T-helper 17 cell (primary cell): ENCODE measurements at places on chromosomes 6 and 20.

DNA sequence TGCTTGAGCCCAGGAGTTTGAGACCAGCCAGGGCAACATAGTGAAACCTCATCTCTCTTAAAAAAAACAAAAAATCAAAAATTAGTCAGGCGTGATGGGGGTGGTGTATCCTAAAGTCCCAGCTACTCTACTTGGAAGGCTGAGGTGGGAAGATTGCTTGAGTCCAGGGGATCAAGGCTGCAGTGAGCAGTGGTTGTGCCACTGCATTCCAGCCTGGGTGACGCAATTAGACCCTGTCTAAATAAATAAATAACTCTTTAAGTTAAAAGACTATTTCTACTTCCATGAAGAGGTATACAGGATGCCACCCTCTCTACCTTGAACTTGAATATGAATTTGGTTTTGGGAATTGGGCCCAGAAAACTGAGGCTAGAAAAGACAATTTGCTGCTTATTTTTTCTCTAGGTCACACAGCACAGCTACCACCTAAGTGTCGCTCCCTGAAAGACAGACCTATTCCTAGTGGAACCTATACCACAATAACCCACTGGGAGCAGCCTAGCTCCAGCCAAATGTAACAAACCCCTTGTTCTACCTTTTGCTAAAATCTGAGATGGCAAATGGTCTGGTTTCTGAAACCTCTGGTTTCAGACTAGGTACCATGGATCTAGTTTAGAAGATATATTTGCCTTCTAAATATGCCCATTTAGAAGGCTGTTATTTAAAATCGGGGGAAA, 35.2 kb downstream of the HMGCLL1 start:
- DNase-seq, result no peak

GRCh38 chr20:20765696-20766365, 53.4 kb upstream of the RALGAPA2 start:
- DNase-seq, result no peak

DNA sequence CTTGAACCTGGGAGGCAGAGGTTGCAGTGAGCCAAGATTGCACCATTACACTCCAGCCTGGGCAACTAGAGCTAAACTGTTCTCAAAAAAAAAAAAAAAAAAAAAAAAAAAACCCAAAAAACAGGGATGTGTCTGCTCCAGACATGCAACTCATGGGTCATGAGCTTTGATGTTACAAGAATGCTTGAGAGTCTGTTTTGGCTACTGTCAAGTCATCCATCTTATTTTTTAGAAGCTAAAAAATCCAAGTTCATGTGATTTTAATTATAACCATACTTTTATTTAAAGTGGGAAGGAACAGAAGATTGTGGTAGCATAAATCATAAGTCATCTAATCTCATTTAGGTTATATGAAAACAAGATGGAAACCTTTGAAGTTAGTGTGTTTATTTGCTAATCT, 120.6 kb downstream of the PDE7B start:
- no peak for DNase-seq

DNA sequence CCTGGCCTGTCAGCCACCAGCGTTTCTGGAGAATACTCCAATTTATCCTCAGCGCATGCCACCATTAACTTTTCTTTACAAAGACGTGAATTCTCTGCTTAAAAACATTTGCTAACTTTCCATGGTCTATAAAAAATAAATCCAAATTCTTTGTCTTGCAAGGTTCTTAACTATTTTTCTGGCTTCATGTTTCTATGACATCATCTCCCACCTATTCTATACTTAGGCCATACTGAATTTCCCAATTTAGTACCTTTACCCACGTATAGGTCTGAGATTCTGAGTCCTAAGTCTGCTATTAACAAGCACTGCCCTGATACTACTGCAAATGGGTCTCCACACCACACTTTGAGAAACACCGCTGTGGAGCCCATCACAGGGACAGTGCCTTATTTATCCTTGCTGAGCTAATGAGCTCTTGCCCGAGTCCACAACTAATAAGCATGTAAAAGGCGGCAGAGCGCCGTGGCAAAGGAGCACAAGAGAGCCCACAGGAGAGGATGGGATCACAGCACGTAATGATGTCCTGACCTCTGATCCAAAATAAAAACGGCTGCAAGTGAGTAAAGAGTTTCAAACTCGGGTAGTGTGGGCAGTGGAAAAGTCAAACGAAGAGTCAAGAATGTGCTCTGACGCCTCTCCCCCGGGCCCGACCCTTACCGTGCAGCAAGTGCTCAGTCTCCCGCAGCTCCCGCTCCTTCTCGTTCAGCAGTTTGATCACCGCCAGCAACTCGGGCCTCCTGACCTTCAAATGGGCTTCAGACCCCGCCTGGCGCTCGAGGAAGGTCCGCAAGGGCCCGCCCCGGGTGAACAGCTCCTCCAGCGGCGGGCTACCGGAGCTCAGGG, 519 bp downstream of the MTRF1L start:
- no peak for DNase-seq

- DNase-seq, result no peak
Observed at GRCh38 chr6:19865178-19865577, 28.0 kb downstream of the ID4 start.

DNA sequence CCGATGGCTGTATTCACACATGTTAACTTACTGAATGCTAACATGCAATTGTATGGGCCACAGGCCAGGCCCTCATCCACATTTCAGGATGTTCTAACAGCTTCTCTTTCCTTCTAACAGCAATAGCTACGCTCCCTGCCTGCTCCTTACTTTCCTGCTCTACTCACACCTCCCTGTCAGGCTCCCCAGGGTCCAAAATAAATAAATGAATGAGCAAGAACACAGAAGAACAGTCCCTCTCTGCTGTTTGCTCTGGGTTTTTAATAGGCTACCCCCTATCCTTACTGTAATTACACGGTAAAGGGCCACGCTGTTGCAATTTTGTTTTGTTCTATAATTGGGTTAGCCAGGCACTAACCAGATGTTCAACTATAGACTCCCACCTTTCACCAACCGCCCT, 135.6 kb downstream of the GMDS start:
- no peak for DNase-seq

DNA sequence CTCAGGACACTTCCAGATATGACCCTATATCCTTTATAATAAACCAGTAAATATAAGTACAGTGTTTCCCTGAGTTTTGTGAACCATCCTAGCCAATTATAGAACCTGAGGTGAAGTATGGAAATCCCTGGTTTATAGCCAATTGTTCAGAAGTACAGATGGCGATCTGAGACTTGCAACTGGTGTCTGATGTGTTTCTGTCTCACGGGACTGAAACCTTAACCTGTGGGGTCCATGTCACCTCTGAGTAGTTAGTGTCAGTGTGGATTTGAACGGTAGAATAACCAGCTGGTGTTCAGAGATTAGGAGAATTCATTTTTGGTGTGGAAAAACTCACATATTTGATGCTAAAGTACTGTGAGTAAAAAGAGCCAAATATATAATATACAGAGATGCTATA, 606.6 kb downstream of the MAFB start:
- DNase-seq, result no peak

GRCh38 chr20:51446656-51447055, 95.9 kb downstream of the NFATC2 start:
- DNase-seq, result no peak

DNA sequence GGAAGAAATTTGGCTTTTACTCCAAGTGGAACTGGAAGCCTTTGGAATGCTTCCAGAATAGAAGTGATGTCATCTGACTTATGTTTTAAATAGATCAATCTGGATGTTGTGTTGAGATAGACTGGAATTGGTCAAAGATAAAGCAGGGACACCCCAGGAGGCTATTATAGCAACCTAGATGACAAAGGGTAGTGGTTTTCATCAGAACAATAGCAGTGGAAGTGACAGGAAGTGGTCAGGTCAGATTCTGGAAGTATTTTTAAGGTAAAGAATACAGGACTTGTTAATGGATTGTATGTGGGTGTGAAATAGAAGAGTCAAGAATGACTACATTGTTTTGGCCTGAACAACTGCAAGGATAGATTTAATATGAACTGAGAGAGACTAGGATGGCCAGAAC, 191.4 kb downstream of the ADGRB3 start:
- DNase-seq, result no peak

GRCh38 chr6:124010574-124010973, 206.9 kb downstream of the NKAIN2 start:
- DNase-seq, result no peak

- DNase-seq, result no peak
Observed at GRCh38 chr6:149316108-149316727, 1.3 kb upstream of the TAB2 start.

- DNase-seq, result no peak
Observed at GRCh38 chr6:36777801-36778200, 61.4 kb downstream of the CPNE5 start.

DNA sequence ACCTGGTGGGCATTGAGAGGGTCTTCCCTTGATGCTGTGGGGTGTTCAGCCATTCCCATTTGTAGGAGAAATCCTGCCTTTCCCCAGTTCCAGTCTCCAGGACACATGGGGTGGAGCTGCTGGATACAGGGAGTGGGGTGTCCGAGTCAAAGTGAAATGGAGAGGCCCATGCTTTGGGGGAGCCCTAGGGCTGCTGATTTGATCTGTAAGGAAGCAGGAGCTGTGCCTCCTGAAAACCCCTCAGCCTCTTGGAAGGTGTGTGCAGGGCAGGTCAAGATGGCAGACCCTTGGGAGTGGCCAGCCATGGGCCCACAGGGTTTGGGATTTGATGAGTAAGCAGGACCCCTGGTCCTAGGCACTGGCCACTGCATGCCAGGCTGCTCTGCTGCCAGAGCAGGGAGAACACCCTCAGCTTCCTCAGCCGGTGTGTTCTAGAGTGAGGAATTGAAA, 82.0 kb downstream of the SERAC1 start:
- no peak for DNase-seq

DNA sequence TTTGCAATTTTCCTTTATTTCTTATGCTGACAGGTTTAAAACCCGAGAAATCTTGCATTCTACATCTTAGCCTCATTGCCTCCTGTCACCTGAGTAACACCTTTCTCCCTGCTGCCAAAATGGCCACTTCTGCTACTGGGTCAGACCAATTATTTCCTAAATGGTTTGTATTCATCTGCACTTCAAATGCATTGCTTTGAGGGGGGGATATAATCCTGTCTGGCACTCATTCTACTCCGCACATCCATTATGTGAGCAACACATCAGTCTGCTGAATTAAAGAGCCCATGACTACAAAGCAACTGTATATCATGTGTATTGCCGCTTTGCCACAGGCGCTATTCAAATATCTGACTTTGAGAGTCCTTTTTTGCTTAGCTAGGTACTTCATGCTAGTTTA, 141.6 kb upstream of the TSHZ2 start:
- no peak for DNase-seq

GRCh38 chr20:48928832-48929725, 7.6 kb downstream of the ARFGEF2 start:
- no peak for DNase-seq

- DNase-seq, result no peak
Observed at GRCh38 chr6:125570526-125570925, 178.9 kb upstream of the HEY2 start.

DNA sequence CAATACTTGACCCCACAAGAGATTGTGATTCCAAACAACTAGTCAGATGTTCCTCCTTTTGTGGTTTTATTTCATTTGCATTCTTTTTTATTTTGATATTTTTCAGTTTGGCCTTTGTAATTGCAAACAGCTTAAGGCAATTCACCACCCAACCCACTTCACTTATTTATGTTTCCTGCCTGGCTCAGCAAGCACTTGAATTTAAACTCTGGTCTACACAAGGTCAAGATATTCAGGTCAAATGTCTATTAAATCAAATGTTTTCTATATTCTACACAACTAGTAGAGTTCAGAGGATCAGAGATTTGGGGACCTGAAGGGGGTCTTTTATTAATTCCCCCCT, 100.1 kb downstream of the SGK1 start:
- no peak for DNase-seq

GRCh38 chr6:17066610-17067009, 35.2 kb upstream of the STMND1 start:
- no peak for DNase-seq

DNA sequence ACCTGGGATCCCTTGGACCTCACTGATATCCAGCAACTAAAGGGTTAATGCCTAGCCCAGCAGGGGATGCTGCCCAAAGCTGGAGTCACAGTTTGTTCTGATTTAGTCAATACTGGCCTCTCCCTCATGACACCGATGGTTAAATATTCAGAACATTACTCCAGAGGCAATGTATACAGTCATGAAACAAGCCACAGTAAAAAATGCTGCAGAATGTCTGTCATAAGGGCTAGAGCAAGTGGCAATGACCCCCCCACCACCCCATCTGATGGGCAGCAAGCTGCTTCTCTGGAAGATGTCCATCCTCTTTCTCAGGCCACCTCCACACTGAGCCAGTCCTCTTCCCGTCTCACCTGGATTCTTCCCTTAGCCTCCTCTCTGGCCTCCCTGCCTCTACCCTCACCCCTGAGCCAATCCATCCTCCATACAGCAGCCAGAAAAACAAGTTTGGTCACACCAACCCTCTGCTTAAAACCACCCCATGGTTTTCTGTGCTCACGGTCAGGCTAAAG, 99.0 kb upstream of the KCNG1 start:
- DNase-seq, result no peak

GRCh38 chr20:48002517-48002970, 217.3 kb upstream of the SULF2 start:
- DNase-seq, result no peak

DNA sequence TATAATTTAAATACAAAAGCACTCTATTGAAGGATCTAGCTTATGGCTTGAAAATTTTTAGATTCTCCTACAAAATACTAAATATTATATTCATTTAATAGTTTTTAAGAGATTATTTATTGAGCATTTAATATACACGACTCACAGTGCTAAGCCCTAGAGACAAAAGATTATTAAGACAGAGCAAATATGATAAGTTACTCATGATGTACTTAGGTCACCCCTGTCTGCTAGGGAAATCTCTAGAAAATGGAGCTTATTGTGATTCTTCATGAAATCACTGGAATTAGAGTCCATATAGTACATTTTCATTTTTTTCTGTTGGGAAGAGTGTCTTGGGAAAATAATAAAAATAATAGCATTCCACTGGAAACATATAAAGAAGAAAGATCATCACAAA, 37.8 kb downstream of the BEND6 start:
- DNase-seq, result no peak

DNA sequence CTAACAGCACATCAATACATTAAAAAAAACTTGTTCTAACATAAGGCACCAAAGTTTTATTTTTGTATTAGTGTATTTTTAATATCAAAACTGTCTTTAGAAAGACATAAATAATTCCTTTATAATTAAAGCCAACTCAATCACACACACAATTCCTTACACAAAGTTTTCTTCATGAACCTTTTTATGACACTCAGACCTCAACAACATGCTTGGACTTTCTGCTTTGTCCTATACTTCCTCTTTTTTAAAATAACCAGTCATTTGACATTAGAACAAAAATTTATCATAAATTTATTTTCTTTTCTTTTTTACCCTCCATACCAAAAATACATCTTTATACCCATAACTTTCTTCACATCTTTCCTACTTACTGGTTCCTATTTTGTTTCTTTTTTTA, 292.0 kb upstream of the ARID1B start:
- no peak for DNase-seq

DNA sequence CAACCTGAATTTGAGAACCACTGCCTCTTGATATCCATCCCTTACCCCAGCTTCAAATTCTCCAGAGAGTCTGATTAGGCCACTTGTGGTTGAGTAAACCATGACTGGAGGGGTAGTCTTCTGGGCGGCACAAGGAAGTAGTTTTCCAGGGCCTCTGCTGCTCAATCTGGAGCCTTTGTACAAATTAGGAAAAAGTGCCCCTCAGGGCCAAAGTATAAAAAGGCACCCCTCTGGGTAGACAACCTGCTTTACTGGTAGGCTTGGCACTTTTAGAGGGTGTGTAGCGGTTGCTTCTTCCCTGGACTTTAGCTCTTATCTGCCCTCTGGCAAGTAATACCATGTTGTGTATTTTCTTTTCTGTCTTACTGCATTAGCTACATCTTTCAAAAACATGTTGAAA, 32.9 kb upstream of the RPL7L1 start:
- no peak for DNase-seq
